ENCODE measurements at places on chromosomes 11 and 22.

DNA sequence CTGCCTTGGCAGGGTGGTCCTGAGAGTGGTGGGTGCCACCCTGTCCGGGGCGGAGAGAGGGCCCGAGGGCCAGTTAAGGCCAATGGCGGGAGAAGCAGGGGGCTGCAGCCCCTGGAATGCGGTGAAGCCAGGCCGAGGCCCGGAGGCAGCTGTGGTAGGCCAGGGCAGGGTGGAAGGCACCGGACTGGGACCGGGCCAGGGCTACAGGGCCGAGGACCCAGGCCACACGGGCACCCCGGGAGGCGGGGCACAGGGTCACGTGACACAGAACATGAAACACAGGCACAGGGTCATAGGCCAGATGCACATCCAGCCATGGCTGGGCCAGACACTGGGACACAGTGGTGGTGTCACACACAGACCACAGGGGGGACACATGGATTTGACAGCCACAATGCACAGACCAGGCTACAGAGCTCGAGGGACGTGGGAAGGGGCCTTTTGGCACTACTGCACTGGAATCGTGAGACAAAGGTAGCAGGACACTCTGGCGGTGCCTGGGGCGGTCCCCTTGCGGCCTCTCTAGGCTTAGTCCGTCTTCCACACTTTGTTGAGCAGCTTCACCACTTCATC lies 2.8 kb downstream of the SLC25A1 start:
- no peak for DNase-seq

DNA sequence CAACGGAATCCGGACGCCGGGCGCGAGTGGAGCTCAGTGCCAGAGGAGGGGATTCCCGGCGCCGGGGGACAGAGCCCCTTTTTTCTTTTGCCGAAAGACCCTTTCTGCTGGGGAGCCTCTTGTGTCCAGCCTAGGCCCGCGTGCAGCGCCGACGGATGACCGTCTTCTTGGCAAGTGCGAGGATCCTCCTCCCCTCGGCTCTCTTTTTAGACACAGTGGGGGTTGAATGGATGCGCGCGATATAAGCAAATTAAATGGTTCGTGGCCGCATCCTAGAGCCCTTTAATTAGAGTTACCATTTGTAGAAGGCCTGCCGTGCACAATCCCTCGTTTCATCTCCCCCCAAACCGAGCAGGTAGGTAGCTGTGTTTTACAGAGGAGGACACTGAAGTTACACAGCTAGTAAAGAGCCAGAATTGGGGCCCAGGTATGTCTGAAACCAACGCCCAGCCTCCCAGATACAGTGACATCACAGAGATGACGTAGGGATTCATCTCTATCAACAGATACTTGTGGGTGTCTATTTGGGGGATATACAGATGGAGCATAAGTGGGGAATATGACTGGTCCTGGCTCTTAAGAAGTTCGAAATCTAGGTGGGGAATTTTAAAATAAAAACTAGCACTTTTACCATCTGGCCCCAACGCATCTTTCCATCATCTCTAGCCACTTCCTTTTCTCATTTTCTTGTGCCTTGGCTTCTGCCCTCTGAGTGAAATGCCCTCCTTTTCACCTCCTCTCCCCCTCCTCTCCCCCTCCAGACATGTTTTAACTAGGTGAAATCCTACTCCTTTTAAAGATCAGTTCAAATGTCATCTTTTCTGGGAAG lies 875 bp downstream of the TCP11L1 start:
- peak; percentile 34 for DNase-seq

DNA sequence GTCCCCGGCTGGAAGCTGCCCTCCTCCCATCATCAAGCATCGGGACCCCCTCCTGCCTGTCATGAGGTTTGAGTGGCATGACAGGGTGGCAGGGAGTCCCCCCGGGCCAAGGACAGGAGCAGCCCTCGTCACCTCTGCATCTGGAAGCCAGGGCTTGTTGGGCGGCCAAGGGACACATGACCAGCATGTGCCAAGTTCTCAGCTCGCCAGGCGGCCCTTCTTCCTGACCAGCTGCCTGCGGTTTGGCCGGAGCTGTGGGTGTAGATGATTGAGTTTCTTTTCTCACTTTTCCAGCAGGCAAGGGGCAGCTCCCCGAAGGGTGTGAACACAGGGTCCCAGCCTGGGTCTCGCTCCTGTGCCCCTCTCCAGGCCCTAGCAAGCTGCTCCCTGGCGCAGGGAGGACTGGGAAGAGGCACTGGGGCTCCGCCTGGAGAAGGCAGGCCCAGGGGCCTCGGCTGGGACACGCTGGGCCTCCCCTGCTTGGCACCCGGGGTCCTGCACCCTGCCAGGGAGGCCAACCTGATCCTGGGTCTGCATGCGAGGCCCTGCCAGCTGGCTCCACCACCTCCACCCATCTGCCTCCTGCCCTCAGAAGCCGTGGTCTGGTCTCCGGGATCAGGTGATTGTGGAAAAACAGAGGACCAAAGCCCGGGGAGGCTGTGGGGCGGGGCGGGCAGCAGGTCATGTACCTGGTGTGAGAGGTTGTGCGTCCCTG lies 13.4 kb downstream of the ARHGAP8 start:
- DNase-seq: no peak

DNA sequence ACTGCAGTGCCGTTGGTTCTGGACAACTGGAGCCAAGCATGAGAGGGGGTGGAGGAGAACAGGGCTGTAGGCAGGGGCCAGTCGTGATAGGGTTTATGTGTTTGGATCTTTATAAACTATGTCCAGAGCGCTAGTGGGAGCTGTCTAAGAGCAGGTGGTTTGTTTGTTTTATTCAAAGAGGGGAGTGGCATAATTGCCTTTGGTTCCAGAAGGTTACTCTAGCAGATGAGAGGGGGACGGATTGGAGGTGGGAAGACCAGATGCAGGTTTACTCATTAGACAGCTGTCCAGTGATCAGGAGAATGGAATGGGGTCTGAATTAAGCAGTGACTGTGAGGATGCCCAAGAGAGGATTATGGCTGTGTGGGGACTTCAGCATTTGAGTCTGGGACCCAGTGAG lies 109.3 kb upstream of the TBCEL start:
- no peak for DNase-seq

GRCh38 chr11:71294846-71295600 lies 42.6 kb upstream of the SHANK2 start:
- no peak for DNase-seq

GRCh38 chr11:15539645-15540044 lies 424.9 kb downstream of the INSC start:
- no peak for DNase-seq

DNA sequence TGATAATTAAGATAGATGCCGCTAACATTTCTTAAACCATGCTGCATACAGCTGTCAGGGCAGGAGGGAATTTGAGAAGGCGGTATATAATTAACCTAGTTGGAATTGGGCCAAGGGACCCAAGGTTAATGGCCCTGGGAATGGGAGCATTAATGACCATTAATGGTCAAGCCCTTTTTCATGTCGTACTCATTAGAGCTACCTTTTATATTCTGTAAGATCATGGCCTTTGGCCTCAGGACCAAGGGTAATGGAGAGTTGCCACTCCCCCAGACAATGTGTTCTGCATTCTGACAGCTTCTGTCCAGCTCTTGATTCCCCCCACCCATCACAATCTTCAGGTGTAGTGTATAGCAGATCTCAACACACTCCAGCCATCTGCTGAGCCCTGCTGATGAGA lies 111.6 kb downstream of the NTM start:
- DNase-seq: no peak

- peak; percentile 95 for DNase-seq
Observed at GRCh38 chr22:18001040-18001893, 23.1 kb downstream of the MICAL3 start.

GRCh38 chr11:5196067-5196466 lies 4.4 kb downstream of the OR51V1 start:
- no peak for DNase-seq

DNA sequence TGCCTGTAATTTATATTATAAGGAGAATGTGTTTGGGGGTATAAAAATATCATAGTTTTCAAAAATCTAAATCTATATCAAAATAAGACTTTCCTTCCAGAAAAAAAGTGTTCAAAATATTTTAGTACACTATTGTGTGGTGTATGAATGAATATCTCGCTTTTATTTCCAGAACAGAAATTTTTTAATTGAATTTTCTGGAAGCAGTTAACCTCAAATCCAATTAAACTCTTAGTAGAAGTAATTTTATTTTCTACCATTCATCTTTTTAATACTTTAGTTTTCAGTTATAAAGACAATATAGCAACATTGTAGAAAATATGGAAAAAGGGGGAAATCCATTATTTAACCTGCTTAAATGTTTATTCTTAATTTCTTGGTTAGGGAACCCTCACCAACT lies 58.7 kb downstream of the ACER3 start:
- no peak for DNase-seq

DNA sequence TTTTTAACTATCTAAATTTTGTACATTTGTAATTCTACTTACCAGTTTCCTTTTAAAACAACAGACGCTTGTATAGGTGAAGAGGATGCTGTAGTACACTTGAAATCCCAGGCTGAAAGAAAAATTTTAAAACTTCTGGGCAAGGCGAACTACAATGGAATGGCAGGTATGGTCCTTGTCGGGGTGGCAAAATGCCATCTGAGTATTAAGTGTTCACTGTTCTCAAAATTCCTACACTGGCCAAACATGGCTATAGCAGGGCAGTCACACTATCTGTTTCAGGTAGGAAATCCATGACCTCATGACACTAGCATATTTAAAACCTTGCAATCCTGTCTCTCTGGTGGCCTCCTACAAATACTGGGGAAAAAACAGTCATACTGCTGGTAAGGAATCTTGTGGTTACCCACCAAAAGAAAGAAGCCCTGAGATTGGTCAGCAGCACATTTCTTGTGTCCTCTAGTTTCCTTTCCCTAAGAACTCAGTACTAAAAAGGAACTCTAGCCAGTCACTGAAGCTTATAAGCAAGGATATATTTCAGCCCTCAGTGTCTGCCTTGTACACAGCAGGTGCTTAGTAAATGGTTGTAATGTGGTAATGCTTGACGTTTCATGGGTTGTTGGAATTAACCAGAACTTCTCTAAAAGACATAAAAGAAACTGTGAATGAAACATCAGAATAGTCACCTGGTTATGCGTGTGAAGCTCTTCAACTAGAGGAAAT lies 5.2 kb upstream of the ZC3H12C start:
- DNase-seq: no peak

- DNase-seq: no peak
Observed at GRCh38 chr22:37848587-37849088, 581 bp upstream of the EIF3L start.
